ENCODE measurements at places on chromosomes 6 and 20.

GRCh38 chr20:6116758-6117157 lies 6.1 kb downstream of the FERMT1 start:
- DNase-seq = no peak

- peak; percentile 17 for DNase-seq
Observed at GRCh38 chr6:133891149-133891926, 2.4 kb downstream of the TCF21 start.

GRCh38 chr6:81054036-81054435 lies 698.4 kb downstream of the TENT5A start:
- no peak for DNase-seq

GRCh38 chr6:2998998-2999617 lies 586 bp upstream of the NQO2 start:
- peak; percentile 69 for DNase-seq

DNA sequence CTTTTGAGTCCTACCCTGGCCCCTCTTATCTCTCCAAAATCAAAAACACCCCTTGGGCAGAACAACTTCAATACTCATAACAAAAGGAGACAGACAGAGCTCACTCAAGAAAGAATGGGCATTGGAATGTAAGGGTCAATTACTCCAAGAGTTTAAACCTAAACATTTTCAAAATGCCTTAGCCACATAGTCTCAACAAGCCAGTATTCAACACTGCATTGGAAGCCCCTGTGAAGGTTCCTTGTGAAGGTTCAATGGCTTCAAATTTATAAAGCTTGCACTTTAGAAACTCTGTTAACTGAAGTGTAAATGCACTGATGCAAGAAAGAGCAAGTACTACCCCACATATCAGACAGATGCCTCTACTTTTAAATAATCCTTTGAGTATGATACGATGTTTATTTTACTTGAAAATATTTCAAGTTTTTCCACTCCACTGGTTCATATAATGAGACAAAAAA lies 139.1 kb upstream of the LAMP5 start:
- DNase-seq = peak; percentile 11

DNA sequence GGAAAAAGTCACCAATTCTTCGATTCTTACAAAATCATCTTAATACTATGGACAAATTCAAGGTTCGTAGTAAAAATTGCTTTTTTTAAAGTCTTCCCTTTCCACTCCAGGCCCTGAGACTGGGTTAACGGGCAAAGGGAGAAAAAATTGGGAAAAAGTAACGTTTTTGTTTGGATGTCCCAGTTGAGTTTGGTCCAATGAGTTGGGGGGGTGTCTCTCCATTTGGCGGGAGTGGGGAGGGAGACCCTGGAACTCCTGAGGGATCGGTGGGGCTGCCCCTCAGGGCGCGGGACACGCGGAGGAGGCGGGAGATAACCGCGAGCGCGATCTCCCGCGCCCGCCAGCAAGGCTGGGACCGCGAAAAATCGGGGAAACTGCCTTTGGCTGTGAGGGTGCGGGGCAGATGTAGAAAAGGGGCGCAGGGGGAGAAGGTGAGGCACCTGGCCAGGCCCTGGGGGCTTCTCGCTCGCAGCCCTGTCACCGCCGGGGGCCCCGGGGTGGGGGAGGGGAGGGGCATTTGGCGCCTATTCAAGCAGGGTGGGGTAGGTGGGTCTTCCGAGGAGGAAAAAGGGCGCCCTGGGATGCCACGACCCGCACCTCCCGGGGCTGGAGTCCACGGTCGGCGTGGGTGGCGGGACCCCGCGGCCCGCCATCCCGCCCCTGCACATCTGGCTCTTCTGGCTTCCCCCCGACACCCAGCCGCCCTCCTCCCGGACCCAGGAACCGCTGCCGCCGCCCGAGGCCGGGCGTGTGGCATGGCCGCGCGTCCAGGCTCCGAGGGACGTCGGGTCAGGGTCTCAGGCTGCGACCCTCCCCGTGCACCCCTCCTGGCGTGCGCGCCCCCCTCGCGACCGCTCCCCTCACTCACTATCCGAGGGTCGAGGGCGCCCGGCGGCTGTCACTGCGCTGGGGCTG lies 595 bp downstream of the FBXO5 start:
- DNase-seq = no peak

- peak; percentile 49 for DNase-seq
Observed at GRCh38 chr6:121584586-121585369, 149.3 kb downstream of the GJA1 start.

- no peak for DNase-seq
Observed at GRCh38 chr6:50541941-50542340, 171.4 kb upstream of the TFAP2D start.

DNA sequence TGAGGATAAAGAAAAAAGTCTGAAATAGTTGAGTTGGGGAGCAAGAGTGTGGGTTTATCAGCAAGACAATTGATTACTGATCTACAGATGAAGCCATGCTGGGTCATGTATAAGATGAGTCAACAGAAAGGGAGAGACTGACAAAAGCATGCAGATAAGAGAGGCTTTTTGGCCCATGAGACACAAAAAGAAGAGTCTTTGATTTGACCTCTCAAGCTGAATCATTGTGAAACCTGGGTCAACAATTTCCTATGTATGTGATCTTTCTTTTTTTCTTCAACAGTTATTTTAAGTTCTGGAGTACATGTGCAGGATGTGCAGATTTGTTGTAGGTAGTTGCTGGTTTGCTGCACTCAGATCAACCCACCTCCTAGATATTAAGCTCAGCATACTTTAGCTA lies 15.9 kb downstream of the RIMS1 start:
- no peak for DNase-seq

GRCh38 chr6:148693882-148694484 lies 52.8 kb upstream of the UST start:
- no peak for DNase-seq

- DNase-seq = no peak
Observed at GRCh38 chr20:61636531-61637116, 384.6 kb downstream of the CDH4 start.

DNA sequence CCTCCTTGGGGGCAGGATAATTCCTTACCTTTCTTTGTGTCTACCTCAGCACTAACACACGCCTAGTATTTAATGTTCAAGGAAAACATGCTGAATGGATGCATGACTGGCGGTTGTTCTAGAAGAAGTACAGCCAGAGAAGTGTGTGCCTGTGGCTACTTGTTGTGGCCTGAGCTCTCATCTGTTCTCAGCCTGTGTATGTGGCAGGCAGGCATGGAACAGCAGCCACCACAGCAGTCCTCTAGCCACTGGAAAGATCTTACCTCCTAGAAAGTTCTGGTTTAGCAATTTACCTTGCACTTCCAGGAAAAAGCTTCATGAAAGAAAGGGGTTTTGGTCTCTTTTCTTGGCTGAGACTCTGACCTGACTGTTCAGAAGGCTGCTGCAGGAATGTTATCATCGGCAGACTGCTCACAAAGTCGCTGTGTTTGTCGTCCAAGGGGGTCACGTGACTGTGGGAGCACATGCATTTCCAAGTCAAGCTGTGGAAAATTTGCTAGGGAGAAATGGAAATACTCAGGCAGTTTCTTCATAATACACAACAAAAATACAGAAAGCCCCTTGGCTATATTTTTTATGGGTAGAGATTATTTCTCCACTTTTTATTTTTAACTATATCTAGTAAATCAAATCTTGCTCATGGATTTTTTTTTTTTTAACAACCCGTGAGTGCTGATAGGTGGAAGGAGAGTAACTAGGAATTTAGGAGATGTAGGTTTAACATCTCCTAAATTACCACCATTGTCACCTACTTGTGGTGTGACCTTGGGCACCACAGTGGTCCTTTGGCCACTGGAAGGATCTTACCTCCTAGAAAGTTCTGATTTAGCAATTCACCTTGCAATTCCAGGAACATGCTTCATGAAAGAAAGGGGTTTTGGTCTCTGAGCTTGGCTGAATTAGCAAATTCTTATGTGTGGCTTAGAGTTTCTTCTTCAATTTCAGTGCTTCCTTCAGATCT lies 110.8 kb upstream of the GPR6 start:
- no peak for DNase-seq

DNA sequence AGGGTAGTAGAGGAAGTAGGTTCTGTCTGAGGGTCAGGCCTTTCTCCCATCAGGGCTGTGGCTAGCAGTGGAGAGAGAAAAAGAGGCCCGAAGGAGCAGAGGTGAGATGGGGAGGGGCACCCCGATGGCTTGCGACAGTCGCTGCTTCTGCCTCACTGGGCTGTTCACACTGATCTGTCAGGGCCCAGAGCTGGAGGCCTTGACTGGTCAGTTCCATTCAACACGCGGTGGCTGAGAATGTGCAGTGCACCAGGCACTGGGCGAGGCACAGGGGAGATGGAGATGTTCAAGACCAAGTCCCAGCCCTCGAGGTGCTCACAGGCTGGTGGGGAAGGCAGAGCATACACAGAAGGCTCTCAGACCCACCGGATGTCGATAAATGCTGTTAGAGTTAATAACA lies 21.4 kb downstream of the SLC12A5 start:
- no peak for DNase-seq

DNA sequence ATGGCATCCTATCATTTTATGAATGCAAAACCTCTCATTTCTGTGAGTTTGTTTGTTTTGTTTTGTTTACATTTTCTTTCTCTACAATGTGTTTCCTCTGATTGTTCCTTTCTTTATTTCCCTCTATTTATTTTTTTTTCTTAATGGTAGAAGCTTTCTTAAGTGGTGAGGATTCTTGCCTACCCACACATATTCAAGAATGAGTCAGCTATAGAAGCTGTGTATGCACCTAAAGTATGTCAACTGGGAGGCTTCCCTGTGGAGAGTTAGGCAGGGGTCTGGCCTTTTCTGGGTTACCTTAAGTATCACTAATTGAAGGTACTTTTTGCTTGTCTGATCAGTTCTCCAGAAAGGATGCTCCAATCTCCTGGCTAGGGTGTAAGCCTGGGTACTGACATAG lies 354.0 kb downstream of the ESR1 start:
- peak; percentile 54 for DNase-seq

DNA sequence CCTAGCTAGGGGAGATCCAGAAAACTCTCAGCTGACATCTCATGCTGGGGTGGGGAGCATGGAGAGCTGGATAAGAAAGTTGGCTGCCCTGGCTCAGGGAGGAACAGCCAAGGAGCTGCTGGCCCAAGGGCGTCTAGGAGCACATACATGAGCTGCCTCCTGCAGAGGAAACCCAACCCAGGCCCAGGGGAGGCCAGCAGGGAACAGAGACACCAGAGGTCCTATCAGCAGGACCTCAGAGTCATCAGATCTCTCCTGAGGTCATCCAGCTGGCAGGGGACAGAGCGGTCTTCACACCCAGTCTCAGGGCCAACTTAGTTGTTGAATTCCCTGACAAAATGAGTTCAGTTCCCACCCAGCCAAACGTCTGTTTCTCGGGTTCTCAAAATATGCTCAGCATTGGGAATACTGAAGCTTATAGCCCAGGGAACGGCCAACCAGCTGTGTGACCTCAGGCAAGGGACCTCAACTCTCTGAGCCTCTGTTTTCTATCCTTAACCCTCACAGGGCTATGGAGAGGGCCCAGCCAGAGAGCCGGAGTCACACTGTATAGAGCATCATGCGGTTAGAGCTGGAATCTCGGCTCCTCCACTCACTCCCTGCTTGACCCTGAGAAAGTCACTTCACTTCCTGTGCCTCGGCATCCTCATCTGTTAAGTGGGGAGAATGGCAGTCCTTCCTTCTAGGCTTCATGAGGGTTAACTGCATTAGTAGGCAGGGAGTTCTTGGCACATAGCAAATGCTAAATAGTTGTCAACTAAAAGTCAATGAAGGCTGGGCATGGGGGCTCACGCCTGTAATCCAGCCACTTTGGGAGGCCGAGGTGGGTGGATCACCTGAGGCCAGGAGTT lies 13.8 kb downstream of the ADA start:
- no peak for DNase-seq

- no peak for DNase-seq
Observed at GRCh38 chr6:166758136-166758704, 131.2 kb upstream of the RPS6KA2 start.

DNA sequence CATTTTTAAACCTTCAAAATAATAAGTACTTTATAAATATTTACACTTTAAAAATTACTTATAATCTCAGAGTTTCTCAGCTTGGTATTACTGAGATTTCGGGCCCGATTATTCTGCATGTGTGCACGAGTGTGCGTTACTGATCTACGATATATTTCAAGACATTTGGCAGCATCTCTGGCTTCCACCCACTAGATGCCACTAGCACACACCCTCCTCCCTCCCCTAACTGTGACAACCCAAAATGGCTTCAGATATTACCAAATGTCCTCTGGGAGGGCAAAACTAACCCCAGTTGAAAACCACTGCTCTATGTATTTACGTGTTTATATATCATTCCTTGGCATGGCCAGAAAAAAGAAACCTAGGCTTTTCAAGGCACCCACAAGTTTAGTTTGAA lies 95.9 kb downstream of the FYN start:
- DNase-seq = peak; percentile 31

GRCh38 chr6:52995913-52996645 lies 995 bp upstream of the GSTA4 start:
- peak; percentile 88 for DNase-seq

- peak; percentile 33 for DNase-seq
Observed at GRCh38 chr6:139904158-139904533, 529.7 kb upstream of the CITED2 start.

DNA sequence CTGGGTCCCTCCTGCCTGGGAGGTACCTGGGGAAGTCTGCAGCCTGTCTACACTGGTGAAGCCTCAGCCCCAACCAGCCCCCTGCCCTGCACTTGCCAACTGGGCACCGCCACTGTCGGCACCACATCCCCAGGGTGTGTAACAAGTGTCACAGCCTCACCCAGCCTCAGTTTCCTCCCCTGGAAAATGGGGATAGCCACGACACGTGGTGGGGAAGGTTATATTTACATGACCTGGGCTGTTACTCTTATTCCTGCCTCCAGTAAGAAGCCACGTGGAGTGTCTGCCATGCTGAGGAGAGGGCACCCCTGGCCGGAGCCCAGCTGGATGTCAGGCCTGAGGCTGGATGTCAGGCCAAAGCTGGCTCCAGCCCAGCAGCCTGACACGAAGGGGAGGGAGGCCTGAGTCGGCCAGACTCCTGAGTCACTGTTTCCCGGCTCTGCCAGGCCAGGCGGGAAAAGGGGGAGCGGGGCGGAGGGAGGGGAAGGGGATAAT lies 44.9 kb downstream of the SNAI1 start:
- DNase-seq = peak; percentile 87

GRCh38 chr20:22285555-22285954 lies 298.8 kb downstream of the FOXA2 start:
- no peak for DNase-seq

GRCh38 chr6:79814940-79815339 lies 132.4 kb downstream of the ELOVL4 start:
- DNase-seq = no peak

GRCh38 chr6:170235391-170236125 lies 55.3 kb downstream of the DLL1 start:
- DNase-seq = no peak

GRCh38 chr6:125798734-125799508 lies 8.2 kb downstream of the NCOA7 start:
- peak; percentile 64 for DNase-seq

DNA sequence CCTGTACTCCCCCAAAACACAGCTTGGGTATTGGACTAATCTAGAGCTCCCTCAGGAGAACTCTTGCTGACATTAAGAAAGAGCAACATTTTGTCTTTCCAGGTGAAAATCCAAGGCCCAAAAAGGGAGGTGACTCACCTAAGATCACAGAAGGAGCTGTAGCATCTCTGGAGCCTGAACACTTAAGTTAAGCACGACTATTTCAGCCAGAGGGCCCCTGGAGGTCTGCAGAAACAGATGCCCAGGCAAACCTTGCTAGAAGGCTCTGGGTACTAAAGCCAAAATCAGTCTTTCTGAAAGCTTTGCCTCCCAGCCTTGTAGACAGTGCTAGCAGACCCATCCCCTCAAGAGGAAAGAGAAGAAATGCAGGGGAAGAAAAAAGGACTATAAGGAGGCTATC lies 8.8 kb downstream of the EDN1 start:
- no peak for DNase-seq

Data from fibroblast of skin of abdomen (primary cell).